ENCODE measurements at places on chromosomes 7 and 10.

GRCh38 chr7:17402628-17403278 is 104.3 kb downstream of the AHR start:
- DNase-seq: no peak

DNA sequence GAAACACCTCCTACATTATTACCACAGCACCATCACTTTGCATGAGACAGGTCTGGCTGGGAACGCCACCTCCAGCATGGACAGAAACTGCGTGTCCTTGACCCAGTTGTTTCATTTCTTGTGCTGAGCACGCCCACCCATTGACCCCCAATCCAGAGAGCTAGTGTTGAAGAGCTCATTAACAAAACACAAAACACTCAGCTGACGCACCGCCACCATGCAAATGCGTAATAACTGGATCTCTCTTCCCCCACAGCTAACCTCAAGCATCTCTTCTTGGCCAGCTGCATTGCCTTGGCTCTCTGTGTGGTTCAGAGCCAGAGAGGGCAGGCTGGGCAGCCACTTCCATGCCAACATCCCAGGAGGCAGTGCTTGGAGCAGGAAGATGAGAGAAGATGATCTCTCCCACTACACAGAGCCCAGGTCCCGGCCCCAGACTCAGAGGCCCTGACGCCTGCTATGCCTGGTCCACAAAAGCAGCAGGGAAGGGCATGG is 173.5 kb downstream of the PLXNA4 start:
- DNase-seq: no peak

DNA sequence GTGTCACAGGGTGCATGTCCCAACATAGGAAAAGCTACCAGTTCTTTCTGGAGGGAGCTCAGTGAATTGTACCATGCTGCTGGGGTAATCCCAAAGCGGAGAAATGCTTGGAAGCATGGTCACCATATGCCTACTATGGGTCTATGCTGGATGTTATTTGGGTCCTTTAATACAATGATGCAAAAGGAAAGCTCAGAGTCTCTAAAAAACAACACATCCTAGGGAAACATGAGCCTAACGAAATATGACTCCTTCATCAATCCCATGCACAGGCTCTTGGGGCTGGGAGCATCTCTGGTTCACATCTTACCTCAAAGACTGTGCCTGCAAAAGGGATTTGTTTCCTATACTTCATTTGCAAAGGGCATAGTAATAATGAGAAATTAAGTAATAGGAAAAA is 65.2 kb downstream of the CUBN start:
- DNase-seq: no peak

- no peak for DNase-seq
Observed at GRCh38 chr10:2908851-2909630, 158.3 kb upstream of the PFKP start.

DNA sequence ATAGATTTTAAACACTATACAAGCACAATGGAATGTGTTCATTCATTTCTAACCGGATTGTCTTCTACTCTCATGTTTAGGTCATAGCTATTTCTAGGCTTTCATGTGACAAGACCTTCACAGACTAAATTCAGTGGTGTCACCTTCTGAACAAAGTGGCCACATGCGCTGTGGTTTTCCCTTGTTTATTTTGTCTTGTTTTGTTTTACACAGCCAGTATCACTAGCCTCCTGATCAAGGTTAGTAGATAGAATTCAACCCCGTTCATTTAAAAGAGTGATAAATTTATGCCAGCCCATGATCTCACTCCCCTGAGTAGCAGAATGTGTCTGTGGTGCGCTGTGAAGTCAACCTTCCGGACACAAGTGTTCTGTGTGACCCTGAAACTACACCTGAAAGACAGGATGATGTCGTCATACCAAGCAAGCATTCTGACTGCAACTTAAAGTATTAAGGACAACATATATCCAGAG is 209.1 kb downstream of the CREB5 start:
- DNase-seq: no peak

GRCh38 chr7:133118261-133118660 is 36.4 kb upstream of the CHCHD3 start:
- no peak for DNase-seq

GRCh38 chr10:16843252-16843870 is 26.1 kb upstream of the RSU1 start:
- DNase-seq: no peak

GRCh38 chr7:17552952-17553351 is 254.5 kb downstream of the AHR start:
- DNase-seq: no peak

GRCh38 chr10:117684046-117684610 is 141.6 kb downstream of the EMX2 start:
- DNase-seq: no peak

- DNase-seq: no peak
Observed at GRCh38 chr7:47328392-47329319, 253.3 kb downstream of the TNS3 start.

DNA sequence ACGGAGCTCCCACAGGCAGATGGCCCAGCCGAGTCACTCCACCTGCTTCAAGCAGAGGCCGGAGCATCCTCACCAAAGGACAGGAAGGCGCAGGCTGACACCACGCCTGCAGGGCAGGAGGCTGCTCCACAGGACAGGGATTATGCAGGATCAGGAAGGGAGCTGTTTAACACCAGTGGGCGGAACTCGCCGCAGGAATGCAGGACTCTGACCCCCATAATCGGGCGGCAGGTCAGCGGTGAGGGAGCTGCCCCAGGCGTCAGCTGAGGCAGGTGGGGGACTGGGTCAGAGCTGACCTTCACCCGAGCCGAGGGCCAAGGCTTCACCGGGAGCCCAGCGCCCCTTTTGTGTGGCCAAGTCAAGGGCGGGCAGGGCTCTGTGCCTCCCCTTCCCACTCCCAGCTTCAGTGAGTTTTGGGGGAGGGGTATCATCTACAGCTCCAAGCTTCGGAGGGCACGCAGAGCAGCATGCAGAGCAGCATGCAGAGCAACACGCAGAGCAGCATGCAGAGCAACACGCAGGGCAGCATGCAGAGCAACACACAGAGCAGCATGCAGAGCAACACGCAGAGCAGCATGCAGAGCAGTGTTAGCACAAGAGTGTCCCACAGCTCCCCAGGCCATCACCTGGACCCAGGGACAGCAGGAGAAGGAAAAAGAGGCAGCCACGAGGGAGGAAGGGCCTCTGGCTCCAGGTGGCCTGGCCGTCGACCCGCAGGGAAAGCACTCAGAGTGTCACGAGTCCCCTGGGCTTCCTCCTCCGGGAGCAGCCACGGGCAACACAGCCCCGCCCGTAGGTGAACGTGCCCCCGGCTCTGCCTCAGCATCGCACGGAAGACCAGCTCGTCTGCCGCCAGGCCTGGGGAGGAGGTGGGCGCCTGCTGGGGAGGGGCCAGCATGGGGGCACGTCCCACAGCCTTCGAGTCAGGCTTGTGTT is 151.7 kb upstream of the PPP2R2D start:
- DNase-seq: no peak

- no peak for DNase-seq
Observed at GRCh38 chr10:86024281-86025041, 342.1 kb downstream of the GRID1 start.

DNA sequence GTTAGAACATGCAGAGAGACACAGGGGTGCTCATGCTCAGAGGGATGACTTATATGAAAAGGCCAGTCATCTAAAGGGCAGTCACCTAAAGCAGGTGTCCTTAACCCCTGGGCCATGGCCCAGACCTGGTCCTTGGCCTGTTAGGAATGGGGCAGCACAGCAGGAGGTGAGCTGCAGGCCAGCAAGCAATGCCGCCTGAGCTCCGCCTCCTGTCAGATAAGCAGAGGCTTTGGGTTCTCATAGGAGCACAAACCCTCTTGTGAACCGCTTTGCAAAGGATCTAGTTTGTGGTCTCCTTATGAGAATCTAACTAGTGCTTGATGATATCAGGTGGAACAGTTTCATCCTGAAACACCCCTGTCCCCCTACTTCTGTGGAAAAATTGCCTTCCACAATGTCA is 14.5 kb downstream of the ANKRD7 start:
- no peak for DNase-seq

DNA sequence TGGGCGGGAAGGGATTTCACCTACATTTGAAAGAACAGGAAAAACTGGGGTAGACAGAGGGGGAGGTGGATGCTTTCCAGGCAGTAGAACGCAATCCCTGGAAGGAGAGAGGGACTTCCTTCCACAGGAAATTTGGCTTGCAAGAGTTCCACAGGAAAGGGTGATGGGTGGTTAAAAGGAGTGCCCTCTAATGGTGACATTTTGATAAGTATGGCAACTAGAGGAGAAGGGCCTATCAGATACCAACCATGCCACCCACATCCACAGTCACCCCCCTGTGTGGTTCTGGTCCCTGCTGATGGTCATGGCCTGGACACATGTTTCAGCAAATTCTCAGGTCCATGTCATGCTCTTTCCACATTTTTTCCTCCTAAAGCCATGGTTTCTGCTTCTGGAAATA is 27.1 kb upstream of the COL13A1 start:
- no peak for DNase-seq

GRCh38 chr10:127979045-127979444 is 72.1 kb downstream of the PTPRE start:
- DNase-seq: no peak

GRCh38 chr10:58512491-58513187 is at the start of gene BICC1:
Gene BICC1 (plus strand): TSS chr10:58512872. CDS start chr10:58513144, 272 bp downstream.
- no peak for DNase-seq

- no peak for DNase-seq
Observed at GRCh38 chr10:78805176-78805575, 263.6 kb upstream of the ZMIZ1 start.

GRCh38 chr7:4612939-4613841 is 68.9 kb upstream of the FOXK1 start:
- no peak for DNase-seq

DNA sequence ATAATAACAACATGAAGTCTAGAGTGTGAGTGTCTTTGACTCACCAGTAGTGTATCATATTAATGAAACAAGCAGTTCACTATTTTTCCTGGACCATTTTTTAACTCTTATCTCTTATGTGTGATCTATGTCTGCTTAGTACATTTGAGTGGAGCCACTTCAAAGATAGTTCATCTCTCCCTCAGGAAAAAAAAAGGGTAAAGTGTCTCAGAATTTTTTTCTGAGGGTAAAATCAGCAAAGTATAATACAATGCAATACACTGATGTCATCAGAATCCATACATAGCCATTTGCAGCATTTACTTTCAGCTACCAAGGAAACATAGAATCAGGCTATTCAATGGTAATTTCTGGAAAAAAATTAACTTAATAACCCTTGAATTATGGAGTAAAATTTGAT is 706.7 kb downstream of the DNAJB9 start:
- DNase-seq: no peak

DNA sequence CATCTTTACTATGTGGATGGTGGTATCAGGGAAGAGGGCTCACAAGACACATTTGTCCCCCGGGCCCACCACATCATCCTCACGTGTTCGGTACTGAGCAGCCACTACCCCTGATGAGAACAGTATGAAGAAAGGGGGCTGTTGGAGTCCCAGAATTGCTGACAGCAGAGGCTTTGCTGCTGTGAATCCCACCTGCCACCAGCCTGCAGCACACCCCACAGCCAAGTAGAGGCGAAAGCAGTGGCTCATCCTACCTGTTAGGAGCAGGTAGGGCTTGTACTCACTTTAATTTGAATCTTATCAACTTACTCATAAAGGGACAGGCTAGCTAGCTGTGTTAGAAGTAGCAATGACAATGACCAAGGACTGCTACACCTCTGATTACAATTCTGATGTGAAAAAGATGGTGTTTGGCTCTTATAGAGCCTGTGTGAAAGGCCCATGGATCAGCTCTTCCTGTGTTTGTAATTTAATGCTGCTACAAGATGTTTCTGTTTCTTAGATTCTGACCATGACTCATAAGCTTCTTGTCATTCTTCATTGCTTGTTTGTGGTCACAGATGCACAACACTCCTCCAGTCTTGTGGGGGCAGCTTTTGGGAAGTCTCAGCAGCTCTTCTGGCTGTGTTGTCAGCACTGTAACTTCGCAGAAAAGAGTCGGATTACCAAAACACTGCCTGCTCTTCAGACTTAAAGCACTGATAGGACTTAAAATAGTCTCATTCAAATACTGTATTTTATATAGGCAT is 9.1 kb upstream of the CSGALNACT2 start:
- no peak for DNase-seq

DNA sequence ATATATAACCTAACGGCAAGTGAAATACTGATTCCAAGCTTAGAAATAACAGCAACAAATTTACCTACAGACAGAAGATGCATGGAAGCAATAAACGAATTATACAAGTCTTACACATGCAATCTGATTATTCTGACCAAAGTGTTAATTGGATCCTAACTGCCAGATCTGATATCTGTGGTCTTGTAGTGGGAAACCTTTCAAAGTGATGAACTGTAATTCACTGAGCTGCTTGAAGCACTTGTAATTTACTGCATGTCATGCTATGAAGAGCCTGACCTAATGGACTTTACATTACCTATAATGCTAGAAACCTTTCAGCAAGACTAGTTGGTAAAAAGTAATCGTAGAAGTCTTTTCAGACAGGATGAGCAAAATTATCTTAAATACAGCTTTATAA is 205.6 kb downstream of the FOXP2 start:
- no peak for DNase-seq

DNA sequence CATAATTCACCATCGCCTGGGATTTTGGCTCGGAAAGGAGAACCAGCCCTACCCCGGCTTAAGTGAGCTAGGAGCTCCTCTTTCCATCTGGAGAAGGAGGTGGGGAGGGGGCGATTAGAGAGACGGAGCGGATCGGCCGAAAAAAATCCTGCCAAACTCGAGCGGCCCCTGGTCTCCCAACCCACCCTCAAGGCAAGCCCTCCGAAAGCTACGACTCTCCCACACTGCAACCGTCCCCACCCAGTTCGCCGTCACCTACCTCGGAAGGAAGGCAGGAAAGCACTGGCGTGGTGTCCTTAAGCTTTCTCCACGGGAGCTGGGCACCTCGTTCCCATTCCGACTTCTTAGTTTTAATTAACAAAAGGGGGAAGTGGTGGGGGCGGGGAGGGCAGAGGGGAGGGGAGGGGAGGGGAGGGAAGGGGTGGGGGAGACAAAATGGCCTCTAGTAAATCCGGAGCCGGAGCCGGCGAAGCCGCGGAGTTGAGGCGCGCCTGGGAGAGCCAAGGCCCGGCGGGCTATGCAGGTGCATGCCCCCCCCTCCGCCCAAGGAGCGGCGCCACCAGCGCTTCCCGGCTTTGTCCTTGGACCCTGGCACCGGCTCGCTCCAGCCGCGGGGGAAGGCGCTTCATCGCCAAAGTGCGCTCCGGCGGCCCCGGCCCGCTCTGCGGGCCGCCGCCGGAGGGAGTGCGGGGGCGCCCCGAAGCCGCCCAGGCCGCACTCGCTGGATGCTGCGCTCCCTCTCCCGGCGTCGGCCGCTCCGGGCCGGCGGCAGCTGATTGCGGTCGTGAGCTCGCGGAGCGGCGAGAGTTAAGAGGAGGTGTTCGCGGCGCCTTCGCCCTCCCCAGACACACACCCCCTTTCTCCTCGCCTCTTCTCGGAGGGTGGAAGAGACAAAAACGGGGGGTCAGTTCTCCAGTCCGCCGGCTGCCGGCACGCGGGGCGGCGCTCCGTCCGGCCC is at the start of gene LRRC4:
LRRC4 (minus strand) TSS at position 784 of the 958 bp plus-strand sequence. CDS start 797 bp downstream, outside the sequence.
- DNase-seq: no peak

GRCh38 chr10:6229746-6230145 is 27.0 kb downstream of the PFKFB3 start:
- DNase-seq: no peak

DNA sequence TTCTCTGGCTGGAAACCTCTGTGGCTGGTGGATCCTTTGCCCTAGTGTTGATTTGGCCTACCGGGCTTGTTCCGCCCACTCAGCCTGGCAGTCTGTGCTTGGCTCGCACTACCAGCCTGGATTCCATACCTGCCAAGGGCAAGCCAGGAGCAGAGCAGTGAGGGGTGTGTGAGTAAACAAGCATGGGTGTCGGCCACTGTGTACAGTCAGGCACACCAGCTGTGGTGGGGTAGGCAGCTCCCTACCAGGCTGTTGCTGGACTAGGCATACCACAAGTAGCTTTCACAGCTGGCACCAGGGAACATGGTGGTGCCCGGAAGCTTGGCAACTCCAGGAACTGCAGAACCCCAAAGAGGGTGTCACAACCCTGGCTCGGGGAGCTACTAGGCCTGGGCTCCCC is 942.9 kb upstream of the LRRN3 start:
- DNase-seq: no peak
